Uterus (tissue), 4 donors: ENCODE measurements at places on chromosomes 4 and X. TPM values are rescaled to one million over a fixed set of nuclear protein-coding genes. Genes with fewer than 3 reads are reported as not detected.

The CFAP299 gene
- not detected for total RNA-seq

DNA sequence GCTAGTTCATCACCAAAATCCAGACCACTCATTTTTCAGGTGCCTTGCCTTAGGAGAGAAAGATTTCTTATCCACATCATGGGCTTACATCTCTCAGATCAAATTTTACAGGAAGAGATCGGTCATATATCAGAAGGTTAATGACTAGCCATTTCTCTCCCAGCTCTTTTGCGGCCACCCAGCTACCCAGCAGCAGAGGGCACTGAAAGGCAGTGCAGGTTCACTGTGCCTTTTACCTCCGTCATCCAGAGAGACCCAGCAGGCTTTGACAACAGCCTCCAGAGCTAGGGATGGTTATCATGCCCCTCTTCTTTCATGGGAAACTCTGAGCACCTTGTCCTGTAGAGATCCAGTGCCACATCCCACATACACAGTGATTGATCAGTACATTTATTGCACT lies 384.8 kb downstream of the AFF2 start:
- DNase-seq: no peak

DNA sequence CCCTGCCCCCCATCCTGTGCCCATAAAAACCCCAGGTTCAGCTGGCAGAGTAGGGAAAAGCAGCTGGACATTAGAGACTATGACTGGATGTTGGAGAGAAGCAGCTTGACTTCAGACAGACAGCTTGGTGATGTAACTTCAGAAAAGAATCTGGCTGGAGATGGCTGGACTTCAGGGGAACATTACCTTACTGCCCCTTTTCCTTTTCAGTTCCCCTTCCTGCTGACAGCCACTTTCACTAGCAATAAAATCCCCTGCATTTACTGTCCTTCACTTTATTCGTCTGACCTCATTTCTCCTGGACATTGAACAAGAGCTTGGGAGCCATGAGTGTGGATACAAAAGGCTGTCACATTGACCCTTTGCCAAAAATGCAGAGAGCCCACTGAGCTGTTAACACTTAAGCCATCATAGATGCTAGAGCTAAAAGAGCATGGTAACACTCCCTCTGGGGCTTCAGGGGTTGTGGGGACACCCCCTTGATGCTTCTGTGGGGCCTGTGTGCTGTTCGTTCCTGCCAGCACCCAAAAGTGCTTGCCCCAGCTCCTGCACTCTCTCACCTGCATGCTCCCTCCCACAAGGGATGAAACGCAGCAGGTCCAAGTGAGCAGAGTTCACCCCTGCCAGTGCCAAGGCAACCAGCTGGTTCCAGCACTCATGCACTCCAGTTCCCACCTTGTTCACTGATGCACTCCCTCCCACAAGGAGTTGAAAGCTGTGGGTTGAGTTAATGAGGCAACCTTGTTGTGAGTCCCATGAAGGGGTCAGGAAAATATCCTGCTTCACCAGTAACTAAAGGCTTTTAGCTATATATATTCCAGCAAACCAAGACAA lies 263.8 kb upstream of the NDST3 start:
- DNase-seq: no peak

GRCh38 chrX:100829730-100830129 lies 9.5 kb downstream of the CSTF2 start:
- DNase-seq: no peak

DNA sequence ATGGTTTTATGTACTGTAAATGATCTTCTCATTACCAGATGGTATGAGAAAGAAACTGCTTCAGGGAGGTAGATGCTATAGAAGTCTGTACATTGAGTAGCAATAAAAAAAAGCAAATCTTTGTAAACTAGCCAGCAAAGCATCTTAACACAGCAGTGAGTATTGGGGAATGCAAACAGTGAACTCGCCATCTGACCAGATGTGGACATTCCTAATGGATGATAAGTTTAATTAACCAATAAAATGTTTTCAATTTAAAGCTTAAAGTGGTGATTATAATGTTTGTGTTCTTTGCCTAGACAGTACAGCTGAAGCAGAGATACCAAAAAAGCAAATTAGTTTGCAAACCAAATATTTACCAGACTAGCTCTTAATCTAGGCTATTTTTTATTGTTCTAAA lies 1144.2 kb downstream of the FAT4 start:
- no peak for DNase-seq

DNA sequence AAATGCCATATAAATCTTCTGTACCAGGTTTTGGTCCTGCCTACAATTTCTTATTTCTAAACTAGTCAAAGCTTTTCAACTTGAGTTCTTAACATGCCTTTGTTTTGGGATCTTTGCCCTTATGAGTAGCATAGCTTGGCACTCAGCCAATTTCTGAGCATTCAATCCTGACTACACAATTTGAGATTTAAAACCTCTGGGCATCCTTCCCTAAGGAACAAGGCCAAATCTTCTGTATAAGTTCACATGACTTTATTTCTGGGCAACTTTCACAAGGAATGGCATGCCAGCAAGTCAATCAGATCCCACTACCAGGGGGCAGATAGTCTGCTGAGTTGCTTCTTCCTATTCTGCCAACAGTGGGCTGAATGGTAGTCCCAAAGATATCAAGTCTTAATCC lies 254.2 kb downstream of the ADAMTS3 start:
- peak; percentile 18 for DNase-seq

GRCh38 chrX:103061486-103061885 lies 2.5 kb downstream of the BEX1 start:
- DNase-seq: no peak

DNA sequence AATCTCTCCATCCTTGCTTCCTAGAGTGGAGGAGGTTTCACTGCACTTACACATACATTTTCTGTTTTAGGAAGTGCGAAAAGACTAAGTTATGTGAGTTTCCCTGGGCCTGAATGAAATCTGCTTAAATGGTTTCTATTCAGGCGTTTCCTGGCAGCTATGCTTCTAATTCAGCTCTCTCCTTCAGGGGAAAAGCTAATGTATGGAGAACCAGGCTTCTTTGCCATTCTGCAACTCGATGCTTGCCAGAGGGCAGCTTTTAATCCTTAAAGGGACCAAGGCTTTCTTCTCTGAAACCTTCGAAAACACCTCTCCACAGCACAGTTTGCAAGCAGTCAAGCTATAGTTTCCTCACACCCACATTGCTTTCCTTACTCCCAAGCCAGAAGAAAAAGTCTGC lies 89.5 kb upstream of the ARX start:
- DNase-seq: no peak

- no peak for DNase-seq
Measured at GRCh38 chr4:47468706-47469365, 5.3 kb upstream of the COMMD8 start.
